ENCODE measurements at places on chromosomes 16 and 17.
A peak's percentile ranks its signal among the peaks of the same experiment; 100 is the strongest.

GRCh38 chr16:88685156-88686061 is 898 bp downstream of the SNAI3 start:
- no peak for DNase-seq

DNA sequence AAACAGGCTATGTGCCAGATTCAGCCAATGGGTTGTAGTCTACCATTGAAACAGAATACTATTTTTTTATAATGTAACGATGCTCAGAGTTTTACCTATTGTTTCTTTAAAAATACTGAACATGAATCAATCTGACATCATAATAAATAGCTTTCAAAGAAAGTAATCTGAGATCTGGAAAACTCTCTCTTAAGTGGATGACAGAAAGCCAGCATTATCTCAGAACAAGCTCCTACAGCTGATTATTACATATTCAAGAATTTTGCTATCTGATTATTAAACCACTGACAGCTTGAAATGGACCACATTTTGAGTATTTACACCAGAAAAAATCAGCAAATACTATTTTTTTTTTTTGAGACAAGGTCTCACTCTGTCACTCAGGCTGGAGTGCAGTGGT is 484.2 kb upstream of the SOX9 start:
- DNase-seq = no peak

GRCh38 chr17:59300941-59301340 is 30.5 kb upstream of the YPEL2 start:
- no peak for DNase-seq

- no peak for DNase-seq
Measured at GRCh38 chr16:84827897-84828296, 8.1 kb downstream of the CRISPLD2 start.

GRCh38 chr17:19542247-19542646 is 8.6 kb downstream of the SLC47A1 start:
- DNase-seq = no peak

GRCh38 chr16:62665269-62665668 is 629.0 kb upstream of the CDH8 start:
- DNase-seq = peak; percentile 48

DNA sequence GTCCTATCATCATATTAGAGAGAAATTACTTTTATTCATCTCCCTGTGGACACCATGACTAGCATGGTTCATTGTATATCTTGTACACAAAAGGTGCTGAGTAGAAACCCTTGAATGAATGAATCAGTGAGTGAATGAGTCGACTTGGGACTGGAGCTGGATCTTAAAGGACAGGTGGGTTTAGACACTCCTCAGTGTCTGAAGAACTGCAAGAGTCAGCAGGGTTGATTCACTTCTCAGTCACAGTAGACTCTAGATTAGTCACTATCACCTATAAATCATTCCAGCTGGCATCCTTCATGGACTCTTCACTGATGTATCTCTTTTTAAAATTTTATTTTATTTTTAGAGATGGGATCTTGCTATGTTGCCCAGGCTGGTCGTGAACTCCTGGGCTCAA is 30.1 kb upstream of the PMFBP1 start:
- DNase-seq = no peak

GRCh38 chr16:22775220-22775922 is 38.6 kb upstream of the HS3ST2 start:
- DNase-seq = no peak

GRCh38 chr16:49055824-49056545 is 225.7 kb downstream of the CBLN1 start:
- DNase-seq = no peak

DNA sequence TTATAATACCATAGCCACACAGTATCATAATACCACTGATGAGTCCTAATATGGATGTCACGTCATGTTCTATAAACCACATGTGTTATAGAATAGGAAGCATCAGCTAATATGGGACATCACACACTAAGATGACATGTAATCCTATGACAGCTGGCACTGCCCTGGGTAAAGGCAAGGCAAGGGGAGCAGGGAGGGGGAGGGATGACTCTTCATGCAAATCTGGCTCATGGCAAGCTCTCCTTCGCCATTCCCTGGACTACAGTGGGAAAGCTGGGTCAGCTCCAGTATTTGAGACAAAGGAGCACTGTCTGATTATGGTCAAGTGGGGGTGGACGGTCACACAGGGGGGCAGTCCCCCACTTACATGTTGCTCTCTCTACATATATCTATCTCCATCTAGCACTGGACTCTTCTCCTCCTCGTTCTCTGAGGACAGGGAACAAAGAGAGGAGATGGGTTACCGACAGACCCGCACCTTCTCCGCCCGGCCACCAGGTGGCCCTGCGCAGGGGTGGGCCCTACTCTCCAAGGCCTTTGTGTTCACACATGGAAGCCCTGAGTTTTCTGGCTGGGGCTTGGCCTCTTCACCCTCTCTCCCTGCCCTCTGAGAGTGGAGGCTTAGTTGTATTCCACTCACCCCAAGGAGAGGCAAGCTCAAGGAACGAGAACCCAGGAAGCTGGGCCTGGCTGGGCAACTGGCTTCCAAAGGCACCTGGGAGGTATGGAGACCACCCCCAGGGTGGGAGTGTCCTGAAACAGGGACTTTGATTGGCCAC is 23.4 kb upstream of the MPO start:
- DNase-seq = no peak

DNA sequence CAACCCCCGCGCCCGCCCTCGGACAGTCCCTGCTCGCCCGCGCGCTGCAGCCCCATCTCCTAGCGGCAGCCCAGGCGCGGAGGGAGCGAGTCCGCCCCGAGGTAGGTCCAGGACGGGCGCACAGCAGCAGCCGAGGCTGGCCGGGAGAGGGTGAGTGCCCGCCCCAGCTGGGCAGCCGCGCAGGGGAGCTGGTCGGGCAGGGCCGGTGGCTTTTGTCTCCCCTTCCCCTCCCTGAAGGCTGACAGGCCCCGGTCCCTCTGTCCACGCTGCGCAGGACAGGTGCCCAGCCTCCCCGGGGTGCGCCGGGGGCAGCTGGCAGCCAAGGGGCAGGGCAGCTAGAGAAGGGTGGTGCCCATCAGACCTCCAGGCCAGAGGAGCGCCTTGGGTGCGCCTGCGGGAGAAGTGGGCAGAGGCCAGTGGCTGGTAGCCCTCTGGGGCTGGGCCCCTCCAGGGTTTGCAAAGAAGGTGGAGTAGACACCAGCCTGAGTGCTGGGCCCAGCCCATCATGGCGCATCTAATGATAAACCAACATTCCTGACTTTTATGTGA is 278 bp downstream of the ITGB4 start:
- no peak for DNase-seq

GRCh38 chr17:2030779-2031163 is 818 bp downstream of the DPH1 start:
- no peak for DNase-seq

GRCh38 chr16:81251871-81252270 is 13.4 kb downstream of the BCO1 start:
- no peak for DNase-seq

- no peak for DNase-seq
Measured at GRCh38 chr17:69170377-69170776, 28.7 kb upstream of the ABCA6 start.

DNA sequence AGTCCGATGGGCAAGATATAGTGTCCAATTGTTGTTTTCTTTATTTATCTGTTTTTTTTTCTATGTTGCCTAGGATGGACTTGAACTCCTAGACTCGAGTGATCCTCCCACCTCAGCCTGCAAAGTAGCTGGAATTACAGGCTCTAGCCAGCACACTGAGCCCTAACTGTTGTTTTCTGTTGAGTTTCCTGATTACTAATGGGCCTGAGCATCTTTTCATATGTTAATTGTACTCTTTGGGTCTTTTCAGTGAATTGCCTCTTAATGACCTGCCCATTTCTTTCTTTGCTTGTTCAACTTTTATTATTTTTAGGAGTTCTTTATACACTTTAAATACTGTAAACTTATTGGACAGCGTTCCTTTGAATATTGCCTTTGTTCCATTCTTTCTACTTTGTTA is 213.0 kb downstream of the HS3ST3B1 start:
- no peak for DNase-seq

DNA sequence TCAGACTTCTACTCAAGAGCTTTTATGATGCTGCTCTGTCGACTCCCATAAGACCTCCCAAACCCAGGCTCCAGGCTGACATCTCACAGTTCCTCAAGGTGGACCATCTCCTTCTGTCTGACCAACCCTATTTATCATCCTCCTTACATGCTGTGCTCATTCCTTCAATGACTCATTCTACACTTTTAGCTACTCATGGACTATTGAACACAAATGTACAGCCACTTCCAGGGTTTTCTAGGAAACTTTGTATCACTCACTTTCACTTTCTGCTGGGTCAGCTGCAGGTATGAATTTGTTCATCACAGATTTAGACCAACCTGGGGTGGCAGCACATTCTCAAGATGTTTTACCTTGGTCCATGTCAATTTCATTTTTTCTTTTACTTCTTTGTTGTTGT is 162.4 kb upstream of the FAM20A start:
- DNase-seq = no peak

GRCh38 chr16:7967996-7968509 is 622.3 kb downstream of the TMEM114 start:
- no peak for DNase-seq

- DNase-seq = no peak
Measured at GRCh38 chr16:3118846-3119245, 6.5 kb downstream of the ZNF205 start.

DNA sequence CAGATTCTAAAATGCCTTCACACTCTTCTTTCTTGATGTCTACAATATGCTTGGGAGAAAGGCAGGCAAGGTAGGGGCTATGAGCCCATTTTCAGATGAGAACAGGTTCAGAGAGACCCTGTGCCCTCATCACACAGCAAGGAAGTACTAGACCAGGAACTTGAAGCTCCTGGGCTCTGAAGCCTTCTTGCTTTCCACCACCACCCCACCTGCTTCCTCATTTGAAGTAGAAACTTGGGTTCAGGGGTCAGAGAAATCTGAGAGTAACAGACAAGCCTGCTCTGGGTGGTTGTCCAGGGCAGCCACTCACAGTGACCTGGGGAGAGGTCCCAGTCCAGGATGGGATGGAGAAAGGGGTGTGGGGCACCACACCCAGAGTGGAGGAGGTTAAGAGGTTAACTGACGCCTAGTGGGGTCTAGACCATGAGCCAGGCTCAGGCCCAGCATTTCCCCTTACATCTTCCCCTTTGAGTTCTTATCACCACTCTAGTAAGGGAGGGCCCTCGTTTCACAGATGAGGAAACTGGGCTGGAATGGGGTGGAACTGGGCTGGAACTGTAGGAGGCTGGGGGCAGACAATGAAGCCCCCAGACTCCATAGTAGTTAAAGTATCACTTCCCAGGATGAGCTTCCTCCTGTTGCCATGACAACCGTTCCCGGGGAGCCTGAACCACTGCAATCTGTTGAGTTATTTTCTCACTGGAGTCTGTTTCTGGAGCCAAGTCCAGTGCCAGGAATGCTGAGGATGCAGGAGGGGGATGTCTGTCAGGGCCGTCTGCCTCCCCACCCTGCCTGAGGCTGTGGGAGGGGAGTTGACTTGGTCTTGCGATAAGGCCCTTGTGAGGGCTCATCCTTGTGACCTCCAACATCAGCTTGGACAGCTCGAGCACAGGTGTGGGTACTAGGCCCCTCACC is 16.2 kb upstream of the PHF12 start:
- DNase-seq = no peak

- DNase-seq = no peak
Measured at GRCh38 chr17:74271281-74271680, 2.8 kb upstream of the DNAI2 start.

- no peak for DNase-seq
Measured at GRCh38 chr16:1351215-1351581, 480 bp downstream of the TSR3 start.

GRCh38 chr17:29401258-29401657 is 11.1 kb downstream of the TAOK1 start:
- DNase-seq = no peak

GRCh38 chr16:8632675-8633182 is 11.2 kb downstream of the METTL22 start:
- no peak for DNase-seq

DNA sequence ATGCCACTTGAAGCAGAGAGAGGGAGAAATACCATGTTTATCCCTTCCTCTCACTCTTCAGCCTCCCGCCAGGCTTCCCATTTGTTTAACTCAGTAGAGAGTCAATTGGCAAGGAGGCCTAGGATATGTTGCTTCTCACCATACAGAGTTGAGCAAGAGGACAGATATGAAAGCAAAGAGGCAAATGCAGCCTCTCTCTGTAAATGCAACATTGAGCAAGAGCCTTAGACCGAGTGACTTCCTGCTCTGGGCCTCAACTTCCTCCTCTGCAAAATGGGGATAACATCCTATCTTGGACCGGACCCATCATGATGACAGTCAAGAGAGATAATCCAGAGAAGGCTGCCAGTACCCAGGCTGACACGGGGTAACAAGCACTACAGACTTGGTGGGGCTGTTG is 36.8 kb downstream of the SOCS1 start:
- no peak for DNase-seq

DNA sequence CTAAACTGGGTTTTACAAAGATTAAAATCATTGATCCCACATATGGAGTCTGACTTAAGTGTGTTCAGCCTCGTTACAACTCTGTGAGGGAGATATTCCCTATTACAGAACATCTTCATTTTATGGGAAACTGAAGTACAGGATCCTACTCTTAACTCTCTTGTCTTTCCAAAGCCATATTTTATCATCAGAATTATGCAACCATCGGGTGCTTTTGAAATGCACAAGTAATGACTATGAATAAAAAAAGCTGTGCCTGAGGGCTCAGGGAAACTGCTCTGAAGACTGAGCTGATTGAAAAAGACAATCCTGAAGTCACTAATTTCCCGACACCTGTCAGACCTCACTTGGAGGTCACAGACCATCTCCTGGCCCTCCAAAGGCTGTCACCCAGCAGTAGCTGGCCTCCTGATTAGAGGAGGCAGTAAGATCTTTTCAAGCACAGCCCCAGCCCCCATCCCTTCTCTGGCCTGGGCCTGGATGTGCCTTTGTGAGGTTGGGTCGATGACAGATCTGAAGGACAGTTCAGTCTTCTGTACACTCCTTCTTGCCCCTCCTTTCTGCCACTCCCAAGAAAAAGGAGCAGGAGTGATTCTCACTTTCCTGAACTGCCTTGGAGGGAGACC is 5.6 kb downstream of the AKAP1 start:
- no peak for DNase-seq

DNA sequence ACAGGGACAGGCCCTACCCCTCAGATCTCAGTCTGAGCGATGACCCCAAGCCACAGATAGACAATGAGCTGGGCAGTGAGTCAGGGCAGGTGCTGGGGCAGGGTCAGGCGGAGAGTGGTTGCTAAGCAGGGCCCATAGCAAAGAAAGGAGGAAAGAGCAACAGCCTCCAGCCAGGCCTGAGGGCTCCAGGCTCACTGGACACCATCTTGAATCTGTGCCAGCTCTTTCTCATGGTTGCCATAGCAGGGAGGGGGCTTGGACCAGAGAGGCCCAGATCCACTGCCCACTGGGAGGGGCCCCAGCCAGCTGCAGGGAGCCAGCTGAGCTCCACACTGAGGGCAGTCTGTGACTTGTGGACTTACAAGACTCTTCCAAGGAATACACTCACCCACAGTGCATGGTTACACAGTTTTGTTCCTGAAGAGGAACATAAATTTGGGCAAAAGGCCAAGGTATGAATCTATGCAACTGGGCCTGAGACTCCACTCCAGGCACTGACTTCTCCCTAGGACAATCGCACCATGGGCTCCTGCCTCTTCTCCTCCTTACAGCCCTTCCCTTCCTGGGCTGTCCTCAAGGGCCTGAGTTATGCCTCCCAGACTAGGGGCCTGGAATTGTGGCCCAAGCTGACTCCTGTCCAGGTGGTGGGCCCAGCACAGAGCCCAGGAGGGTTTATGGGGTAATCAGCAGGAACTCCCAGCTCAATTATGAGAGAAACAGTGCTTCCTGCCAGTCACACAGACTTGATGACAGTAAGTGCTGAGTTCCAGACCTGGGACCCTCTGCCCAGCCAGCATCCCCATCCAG is 59.9 kb downstream of the BEAN1 start:
- no peak for DNase-seq

All from anterior cingulate cortex (tissue), 58 donors.